ENCODE measurements at places on chromosomes 2 and 18. TPM values are rescaled to one million over a fixed set of nuclear protein-coding genes. Genes with fewer than 3 reads are reported as not detected.

CCL20 gene
- not detected for total RNA-seq

IHH gene
- 7.0 TPM for total RNA-seq

KCNK3 gene
- not detected for total RNA-seq

IFIH1 gene
- 0.50 TPM for total RNA-seq

CFC1B gene
- not detected for total RNA-seq

GPR75 gene
- 4.0 TPM for total RNA-seq

RUFY4 gene
- not detected for total RNA-seq

DNA sequence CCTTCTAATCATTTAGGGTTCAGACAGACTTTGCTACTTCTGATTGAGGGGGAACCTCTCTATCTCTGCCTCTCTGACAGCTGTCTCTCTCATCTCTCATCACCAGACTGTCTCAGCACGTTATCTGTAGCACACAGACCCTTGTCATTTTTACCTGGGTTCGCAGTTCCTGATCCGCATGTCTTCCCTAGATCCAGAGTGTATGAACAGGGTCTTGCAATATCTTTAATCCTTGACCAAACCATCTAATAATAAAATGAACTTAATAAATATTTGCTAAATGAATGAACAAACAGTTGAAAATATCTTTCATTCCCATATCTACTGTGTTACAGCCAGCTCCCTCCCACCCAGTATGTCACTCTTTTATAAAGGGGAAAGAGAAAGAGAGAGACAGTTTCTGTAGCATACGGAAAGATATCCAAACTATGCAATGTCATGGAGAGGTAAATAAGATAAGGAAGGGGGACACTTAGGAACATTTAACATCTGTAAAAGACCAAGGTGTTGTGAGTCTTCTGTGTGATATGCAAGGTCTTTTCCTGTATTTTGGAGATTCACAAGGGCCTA, 507.6 kb downstream of the SUCLG1 start:
- no peak for DNase-seq

DNA sequence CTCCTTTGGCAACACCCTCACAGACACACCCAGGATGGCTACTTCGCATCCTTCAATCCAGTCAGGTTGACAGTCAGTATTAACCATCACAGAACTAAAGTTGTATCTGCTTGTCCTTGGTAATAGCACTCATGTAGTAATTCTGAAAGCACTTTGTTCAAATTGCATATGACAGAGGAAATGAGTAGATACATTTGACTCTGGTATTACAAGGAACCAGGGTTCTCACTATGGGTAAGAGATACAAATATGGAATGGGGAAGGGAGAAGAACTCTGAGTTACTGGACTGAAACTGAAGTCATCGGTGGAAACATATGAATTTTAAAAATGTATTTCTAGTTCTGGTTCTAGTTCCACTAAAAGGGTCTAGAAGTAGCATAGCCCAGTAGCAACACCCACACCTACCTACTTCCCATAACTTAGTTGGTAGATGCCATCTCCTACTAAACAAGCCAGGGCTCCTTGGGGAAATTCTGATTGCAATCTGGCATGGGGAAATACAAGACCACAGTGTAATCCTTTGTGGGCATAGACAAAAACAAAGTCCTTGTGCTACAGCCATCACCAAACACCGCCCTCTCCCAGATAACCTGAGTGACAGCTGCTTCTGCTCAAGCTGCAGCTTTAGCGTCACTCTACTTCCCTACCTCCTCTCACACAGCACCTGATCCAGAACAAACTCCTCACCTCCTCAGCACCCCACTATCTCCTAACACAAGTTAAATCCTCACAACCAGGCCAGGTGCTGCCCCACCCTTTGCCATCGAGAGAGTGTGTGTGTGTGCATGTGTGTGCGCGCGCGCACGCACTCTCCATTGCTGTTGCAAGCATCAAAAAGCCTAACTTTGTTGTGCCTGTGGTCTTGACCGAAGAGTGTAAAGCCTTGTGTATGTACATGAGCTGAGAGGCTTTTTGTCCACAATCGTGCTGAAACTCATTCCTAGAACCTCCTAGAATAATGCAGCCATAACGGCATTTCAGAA, 31.4 kb upstream of the CD226 start:
- DNase-seq, result no peak

- no peak for DNase-seq
These were observed 91.1 kb downstream of the ZNF532 start for GRCh38 chr18:58955738-58956137.

GRCh38 chr2:158719403-158719802, 75.7 kb upstream of the DAPL1 start:
- DNase-seq, result no peak

- peak; percentile 75 for DNase-seq
These were observed 24.6 kb upstream of the NOTO start for GRCh38 chr2:73177645-73178255.

GRCh38 chr2:110791435-110791834, 59.1 kb downstream of the ACOXL start:
- no peak for DNase-seq

DNA sequence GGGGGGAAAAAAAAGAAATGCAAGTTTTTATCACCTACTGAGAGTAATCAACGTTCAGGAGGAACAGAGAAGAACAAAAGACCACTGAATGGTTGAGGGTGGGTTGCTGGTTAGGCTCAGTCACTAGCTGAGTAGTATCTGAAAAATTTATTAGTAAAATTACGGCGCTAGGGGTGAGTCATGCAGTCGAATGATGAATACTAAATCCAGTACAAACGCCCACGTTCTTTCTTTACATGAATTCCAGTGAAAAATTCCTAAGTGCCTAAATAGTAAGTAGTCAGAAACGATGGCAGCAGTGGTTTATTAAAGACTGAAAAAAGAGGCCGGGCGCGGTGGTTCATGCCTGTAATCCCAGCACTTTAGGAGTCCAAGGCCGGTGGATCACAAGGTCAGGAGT, 52.0 kb downstream of the TEKT4 start:
- DNase-seq, result no peak

GRCh38 chr2:88517759-88518201, 65.3 kb upstream of the FOXI3 start:
- DNase-seq, result peak; percentile 76

- peak; percentile 85 for DNase-seq
These were observed 32.8 kb downstream of the TTC32 start for GRCh38 chr2:19868701-19869580.

- DNase-seq, result peak; percentile 83
These were observed 50.0 kb downstream of the CPO start for GRCh38 chr2:206989311-206989710.

All from endodermal cell (in vitro differentiated cells).